Neuronal stem cell (in vitro differentiated cells): ENCODE measurements at places on chromosomes 6 and 20.

GRCh38 chr6:35475573-35475972 lies 7.4 kb downstream of the RPL10A start:
- DNase-seq = no peak

GRCh38 chr20:50526403-50526989 lies 16.3 kb downstream of the PTPN1 start:
- DNase-seq = no peak

DNA sequence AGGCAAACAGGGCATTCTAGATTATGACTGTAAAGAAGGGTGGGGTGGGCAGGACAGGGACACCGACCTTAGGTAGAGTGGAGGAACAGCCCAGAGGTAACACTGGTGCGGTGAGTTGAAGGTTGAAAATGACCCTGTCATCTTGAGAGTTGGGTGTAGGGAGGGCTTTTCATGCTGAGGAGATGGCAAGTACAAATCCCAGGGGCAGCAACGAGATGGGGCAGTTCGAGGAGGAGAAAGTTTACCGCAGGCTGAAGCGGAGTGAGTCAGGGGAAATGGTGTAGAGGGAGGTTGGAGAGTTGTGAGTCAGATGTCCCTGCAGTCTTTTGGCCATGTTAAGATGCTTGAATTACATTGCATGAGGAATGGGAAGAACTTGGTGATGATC lies 101.1 kb downstream of the HIVEP1 start:
- DNase-seq = no peak

DNA sequence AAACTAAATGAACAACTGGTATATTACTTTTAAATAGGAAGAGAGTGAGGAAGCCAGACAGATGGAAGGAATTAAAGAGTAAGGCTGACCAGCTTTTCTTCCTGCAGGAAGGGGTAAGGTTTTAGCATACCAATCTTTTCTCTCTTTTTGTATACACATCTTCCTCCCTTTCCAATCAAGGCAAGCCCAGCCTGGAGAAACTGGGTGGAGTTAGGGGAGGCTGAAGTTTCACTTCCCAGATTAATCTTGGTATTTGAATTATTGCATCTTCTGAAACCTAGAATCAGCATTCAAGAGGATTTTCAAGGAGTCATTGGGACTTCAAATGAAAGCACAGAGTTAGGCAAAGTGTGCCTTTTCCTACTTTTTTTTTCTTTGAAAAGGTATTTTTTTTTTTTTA lies 33.1 kb downstream of the TMEM14A start:
- no peak for DNase-seq

GRCh38 chr6:32152769-32153563 lies 975 bp upstream of the PPT2 start:
- DNase-seq = no peak

GRCh38 chr6:22882581-22882980 lies 313.2 kb downstream of the HDGFL1 start:
- DNase-seq = no peak

- DNase-seq = no peak
These were observed 701.8 kb upstream of the ADGRB3 start for GRCh38 chr6:67933278-67933677.

DNA sequence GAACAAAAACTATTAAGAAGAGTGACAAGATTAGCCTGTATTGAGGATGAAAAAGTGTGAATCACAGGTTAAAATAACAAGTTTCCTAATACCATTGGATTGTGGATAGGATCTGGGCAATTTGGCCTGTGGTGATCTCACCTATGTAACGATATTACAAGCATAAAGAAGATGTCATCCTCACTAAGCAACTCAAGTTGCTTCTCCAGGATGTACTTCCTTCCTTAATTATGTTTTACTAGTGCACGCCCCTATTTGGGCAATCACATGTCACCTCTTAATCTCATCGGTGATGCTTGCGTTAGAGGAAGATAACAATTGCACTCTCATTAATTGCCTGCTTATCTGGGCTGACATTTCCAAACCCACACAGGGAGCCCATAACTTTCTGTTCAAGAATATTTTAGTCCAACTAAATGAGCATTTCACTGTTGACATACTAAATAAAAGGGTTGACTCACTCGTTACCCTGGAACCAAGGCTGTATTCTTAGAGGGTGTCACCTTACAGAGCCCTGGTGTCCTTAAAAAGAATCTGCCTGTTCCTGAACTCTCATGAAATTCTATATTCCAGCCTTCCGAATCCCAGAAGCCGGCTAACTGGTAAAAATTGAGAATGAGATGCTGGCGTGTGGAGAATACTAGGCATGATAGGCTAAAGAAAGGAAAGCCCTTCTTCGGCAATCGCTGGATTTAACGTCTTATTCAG lies 88.2 kb upstream of the ATXN1 start:
- no peak for DNase-seq

DNA sequence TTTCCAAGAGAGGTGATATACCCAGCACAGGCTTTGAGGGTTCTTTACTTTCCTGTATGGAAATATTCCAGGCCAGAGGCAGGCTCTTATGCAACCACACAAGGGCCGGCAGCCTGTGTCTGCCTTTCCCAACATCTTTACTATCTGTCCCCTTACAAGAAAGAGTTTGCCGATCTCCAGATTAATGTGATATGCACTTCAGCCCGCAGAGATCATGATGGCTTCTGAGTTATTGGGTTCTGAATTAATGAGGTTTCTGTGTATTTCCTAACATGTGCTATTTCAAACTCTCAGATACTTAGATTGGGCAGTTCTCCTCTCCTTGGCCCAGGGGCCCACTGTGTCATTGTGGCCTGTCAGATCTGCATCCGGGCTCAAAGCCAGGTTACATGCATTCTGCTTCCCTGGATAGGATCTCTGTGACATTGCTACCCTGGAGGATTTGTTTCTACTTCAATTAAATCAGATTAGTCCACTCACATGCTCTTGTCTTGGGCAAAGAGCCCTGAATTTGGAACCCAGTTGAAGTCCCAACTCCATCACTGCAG lies 56.6 kb downstream of the TGM2 start:
- no peak for DNase-seq

GRCh38 chr6:12049165-12049564 lies 37.1 kb downstream of the HIVEP1 start:
- no peak for DNase-seq

GRCh38 chr6:108179741-108180140 lies 13.9 kb downstream of the NR2E1 start:
- DNase-seq = no peak
